ENCODE measurements at places on chromosomes 7 and 10.

DNA sequence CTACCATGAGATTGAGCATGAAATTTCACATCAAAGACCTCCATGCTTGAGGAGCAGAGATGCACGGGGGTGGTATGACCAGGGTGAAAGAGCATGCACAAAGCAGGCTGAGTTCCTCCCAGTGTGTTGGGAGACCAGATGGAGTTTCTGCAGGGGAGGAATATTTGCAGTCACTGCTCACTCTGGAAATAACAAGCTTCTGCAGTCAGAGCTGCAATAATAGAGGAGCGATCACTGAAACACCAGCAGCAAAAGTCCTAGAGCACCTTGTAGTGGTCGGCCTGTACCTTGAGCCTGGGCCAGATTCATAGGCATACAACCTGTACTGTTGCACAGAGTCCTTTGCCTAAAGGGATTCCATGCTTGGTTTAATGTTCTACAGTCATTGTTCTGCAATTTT is 184.5 kb upstream of the SP8 start:
- DNase-seq: no peak

- no peak for DNase-seq
Observed at GRCh38 chr10:94183666-94184264, 179.0 kb downstream of the NOC3L start.

- peak; percentile 6 for DNase-seq
Observed at GRCh38 chr7:86904949-86905834, 154.3 kb downstream of the ELAPOR2 start.

- no peak for DNase-seq
Observed at GRCh38 chr7:72334698-72335097, 77.4 kb downstream of the CALN1 start.

- DNase-seq: no peak
Observed at GRCh38 chr10:100104300-100104699, 22.6 kb upstream of the CPN1 start.

- no peak for DNase-seq
Observed at GRCh38 chr10:59903871-59904270, 2.5 kb downstream of the CCDC6 start.

DNA sequence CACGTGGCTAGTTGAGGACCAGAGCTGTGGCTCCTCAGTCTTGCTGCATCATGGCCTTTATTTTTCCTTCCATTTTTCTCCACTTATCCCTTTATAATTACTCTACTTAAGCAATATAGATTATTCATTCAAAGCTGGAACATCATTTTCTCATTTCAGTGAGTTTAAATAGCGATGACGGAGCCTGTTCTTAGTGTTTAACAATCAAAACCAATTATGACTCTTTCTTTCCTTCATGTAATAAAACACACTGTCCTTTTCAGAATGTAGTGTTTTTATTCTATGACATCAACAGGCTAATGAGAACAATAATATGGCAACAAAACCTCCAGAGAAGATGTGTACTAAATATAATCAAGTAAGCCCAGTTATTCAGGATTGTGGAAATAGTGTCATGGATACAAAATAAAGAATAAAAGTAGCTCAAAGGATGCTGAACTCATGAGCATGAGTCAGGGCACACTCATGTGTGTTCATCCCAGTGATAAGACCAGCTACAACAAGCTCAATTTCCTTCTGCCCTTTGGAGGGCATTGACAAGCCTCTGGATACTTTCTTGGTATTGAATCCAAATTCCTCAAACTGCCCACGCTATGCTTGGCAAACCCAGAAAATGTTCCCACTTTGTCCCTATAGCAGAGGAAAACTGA is 188.4 kb downstream of the CYP26A1 start:
- DNase-seq: no peak

GRCh38 chr10:3805201-3805790 is 20.3 kb upstream of the KLF6 start:
- DNase-seq: no peak

GRCh38 chr7:2863461-2864066 is 19.5 kb upstream of the GNA12 start:
- no peak for DNase-seq
